ENCODE measurements at places on chromosomes 5 and 9.

DNA sequence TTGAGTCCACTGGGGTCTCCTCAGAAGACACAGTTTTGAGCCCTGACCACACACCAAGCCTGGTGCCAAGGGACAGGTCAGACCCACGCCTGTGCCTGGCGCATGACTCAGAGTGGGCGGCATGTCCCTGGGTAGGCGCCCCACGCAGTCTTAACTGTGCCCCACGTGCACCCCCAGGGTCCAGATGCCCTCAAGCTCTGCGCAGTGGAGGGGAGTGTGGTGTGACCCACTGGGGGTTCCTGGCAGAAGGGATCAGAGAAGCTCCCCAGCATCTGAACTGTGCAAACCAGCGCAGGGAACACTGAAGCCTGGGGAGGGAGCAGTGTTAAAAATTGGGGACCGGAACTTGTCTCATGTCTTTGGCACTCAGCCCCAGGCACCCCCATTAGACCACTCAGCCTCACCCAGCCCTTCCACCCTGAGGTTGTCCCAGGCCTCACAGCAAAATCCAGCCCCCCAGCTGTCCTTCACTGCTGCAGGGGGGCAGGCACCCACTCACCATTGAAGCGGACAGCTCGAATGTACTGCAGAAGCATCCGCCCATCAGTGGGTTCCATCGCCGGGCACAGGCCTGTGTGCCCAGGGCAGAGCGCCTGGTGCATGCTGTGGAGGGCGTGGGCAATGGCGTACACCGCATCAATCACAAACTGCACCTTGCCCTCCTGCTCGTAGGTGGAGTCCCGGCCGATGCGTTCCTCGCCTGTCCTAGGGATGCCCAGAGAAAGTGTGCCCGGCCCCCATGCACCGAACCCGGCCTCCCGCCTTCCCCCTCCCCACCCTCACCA, 6.5 kb downstream of the GRM6 start:
- DNase-seq = no peak

DNA sequence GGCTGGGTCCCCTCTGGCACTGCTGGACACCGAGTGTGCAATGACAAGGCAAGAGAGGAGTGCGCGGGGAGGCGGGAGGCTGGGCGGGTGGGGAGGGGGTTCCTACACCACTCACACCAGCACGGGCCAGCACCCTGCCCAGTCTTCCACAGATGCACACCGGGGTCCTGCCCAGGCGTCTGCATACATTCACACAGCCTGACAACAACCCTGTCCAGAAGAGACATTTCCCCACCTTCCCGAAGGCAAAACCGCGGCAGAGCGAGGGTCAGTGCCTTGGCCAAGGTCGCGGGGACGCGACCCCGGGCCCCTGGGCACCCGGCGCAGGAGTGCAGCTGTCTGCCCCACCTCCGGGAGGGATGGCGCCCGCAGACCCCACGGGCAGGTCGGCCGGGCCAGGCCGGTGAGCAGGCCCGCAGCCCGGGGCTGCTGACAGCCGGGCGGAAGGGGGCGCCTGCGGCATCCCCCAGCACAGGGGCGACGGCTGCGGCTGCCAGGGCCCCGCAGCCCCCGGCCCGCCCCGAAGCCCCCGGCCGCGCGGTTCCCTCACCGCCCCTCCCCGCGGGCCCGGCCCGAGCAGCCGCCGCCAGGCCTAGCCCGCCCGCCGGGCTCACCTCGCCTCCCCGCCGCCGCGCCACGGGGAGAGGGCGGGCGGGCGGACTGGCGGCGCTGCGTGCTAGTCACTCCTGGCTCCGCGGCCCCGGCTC, 496 bp downstream of the MAPK9 start:
- DNase-seq = no peak

- DNase-seq = no peak
Observed at GRCh38 chr9:94554439-94555331, at the start of gene PCAT7. TSS of gene PCAT7 (plus strand) at chr9:94555083.

GRCh38 chr9:34982361-34982760, 7.2 kb upstream of the DNAJB5 start:
- DNase-seq = no peak

GRCh38 chr9:81002242-81002641, 687.1 kb downstream of the TLE1 start:
- no peak for DNase-seq
